ENCODE measurements at places on chromosomes 16 and 17.

DNA sequence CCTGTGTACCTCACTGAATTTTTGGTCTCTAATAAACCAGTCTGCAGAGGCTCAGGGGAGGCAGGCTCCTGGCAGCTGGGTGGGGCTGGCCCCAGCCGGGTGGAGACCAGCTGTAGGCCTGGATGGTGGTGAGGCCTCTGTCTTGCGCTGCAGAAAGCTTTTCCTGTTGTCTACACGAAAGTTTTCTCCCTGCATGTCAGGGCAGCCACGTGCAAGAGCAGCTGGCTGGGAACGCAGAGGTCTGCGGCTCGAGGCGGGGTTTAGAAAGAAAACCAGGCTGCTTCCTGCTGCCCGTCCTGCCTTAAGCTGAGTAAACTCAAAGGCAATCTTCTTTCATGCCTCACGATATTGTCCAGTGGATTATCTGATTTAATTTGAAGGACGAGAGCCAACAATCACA is 2.4 kb downstream of the SERPINF1 start:
- no peak for DNase-seq

DNA sequence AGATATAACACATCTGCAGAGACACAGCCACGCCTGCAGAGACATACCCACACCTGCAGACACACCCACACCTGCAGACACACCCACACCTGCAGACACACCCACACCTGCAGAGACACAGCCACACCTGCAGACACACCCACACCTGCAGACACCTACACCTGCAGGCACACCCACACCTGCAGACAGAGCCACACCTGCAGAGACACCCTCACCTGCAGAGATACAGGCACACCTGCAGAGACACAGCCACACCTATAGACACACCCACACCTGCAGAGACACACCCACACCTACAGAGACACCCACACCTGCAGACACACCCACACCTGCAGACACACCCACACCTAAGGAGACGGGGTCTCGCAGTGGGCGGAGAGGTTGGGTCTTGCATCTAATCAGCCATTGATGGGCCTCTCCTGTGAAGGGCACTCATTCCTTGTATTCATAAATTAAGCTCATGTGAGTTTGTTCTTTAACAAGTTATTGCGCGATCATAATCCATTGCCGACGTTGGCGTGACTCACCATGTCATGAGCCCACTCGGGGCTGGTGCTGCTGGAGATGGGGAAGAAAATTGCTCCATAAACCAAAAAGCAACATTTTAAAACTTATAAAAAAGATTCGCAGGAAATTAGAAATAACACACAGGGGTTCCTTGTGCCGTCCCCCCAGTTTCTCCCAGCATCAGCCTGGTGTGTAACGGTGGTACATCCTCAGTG is 28.9 kb upstream of the CDH15 start:
- no peak for DNase-seq

- DNase-seq, result no peak
Measured at GRCh38 chr16:80846680-80847079, 42.3 kb upstream of the CDYL2 start.

DNA sequence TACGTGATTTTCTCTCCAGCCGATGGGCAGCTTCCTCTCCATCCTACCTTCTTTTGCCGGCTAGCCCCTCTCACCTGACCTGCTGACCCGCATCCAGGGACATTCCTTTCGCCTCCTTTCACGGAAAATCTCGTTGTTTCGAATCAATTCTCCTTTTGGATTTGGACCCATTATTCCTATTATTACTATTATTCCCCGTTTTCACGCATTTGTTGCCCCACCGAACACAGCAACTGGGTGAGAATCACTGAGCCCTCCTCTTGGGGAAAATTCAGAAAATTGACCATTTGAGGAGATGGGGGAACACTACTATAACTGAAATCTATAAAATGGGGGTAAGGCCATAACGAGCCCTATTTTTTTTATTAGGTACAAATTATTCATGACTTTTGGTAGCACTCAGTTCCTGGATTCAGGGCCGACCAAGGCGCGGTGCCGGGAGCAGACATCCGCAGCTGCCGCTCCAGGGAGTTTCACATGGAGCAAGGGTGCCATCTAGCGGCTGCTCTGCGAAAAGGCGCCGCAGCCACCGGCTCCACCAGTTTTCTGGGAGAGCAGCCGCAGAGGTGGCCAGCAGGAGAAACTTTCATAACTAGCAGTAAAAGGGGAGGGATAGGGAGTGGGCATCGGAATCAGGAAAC is 3.3 kb upstream of the HOXB8 start:
- DNase-seq, result peak; percentile 61

DNA sequence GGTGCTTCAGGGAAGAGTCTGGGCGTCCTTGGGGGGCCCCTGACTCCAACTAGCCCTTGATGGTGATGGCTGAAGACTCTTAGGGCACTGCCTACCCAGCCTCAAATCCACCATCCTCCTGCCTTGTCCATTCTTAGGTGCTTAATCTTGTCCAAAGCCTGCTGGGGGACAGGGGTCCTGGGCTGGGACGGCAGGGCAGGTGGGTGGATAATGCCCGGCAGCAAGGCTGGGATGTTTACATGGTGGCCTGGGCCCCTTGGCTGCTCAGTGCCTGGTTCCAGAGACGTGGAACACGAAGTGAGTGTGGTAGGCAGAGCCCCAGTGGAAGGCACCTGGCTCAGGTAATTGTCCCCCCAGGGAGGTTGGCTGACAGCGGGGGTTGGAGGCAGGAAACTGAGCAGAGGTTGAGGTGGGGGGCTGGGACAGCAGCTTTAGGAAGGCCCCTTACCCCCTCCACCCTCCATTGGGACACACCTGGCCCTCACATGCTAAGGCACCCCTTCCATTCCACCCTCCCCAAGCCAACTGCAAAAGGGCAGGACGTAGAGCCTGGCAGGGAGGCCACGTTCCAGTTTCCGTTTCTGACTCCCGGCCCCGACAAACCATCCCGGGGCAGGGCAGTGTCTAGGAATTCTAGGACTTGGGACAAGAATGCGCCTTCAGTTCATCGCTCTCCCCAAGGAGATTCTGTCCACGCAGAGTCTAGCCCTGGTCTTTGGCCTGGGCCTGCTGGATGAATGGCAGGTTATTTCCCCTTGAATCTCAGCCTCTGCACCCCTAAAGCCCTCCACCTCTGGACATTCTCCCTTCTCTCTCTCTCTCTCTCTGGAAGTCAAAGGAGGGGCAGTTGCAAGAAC is 1.9 kb downstream of the FOXJ1 start:
- no peak for DNase-seq

DNA sequence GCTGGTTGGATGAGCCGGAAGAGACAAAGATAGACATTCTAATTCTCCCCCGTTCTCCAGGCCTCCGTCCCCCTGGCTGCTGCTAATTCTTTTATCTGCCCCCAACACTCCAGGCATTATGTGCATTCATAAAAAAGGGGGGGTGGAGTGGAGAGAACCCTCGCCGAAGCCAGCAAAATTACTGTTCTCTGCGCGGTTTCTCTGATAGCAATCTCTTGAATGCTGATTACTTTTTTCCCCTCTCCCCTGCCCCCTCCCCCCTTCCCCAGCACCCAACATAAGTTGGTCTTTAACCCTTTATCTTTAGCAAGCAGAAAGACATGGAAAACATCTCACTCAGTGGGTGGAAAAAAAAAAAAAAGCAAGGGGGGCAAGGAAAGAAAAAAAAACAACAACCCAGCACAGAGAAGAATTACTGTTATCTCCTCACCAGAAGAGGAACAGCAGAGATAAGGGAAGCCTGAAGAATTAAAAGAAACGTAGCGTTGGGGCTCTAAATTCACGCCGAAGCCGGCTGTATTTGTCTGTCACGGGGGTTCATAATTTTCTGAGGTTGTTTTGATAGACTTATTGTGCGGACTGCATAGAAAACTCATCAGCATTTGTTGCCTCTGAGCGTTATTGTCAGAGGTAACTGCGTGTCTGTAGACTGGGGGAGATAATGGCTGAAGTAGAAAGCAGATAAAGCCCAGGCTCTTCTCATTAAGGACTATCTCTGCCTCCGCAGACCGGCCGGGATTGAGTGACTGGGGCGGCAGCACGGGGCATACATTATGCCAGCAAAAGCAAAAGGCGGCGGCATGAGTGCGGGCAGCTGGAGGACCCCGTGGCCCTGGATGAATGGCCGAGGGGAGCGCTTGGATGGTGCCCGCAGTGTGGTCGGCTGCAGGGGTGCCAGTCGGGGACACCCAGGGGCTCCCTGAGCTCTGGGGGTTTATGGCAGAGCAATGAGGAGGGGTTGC is 126.9 kb downstream of the MRM1 start:
- DNase-seq, result no peak

DNA sequence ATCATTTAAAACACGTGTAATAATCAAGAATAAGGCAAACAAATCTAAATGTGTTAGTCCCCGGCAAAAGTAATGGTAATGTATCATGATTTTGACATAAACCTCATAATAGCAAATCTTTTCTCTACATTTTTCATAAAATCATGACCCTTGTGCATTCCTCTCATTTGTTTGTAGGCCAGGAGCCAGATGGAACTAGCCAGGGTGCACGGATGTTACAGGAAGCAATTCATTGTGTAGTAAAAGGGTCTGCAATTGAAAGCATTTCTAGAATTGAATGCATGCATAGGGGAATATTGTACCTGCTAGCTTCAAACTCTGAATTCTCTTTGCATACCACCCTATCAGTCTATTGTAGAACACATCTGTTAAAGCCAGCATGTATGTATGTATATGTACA is 66.6 kb downstream of the CNTNAP4 start:
- DNase-seq, result no peak

- no peak for DNase-seq
Measured at GRCh38 chr16:47705266-47705665, 244.1 kb downstream of the PHKB start.

DNA sequence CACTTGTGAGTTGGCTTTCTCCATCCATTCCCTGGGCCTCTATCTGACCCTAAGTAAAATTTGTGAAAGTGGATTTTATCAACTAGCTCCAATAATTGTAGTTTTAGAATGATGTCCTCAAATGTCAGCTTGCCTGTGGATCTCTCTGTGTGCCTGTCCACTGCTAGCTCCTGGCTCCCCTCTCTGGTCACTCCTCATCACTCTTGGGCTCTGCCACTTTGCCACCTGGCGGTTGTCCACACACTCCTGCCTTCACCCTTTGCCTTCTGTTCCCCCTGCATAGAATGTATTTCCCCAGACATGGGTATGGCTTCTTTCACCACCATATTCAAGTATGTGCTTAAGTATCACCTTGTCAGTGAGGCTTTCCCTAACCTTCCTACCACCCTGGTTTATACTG is 19.8 kb downstream of the ANKFN1 start:
- DNase-seq, result no peak

DNA sequence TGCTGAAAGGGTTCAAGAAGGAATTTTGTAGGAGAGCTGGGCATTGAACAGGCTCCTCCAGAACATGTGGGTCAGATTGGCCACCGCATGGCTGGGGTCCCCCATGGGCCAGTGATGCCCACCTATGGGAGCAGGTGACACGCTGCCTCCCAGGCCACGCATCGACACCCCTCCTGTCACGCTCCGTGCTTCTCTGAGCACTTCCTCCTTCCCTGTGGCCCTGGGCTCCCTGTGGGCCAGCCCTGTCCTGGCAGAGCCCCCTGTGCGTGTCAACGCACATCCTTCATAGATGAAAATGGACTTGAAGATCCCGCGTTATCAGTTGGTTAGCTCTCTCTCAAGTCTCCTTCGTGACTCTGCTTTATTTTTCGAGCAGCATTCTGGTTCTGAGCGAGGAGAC is 160.3 kb downstream of the RPTOR start:
- no peak for DNase-seq

- DNase-seq, result no peak
Measured at GRCh38 chr17:10075919-10076318, 122.5 kb downstream of the GAS7 start.

DNA sequence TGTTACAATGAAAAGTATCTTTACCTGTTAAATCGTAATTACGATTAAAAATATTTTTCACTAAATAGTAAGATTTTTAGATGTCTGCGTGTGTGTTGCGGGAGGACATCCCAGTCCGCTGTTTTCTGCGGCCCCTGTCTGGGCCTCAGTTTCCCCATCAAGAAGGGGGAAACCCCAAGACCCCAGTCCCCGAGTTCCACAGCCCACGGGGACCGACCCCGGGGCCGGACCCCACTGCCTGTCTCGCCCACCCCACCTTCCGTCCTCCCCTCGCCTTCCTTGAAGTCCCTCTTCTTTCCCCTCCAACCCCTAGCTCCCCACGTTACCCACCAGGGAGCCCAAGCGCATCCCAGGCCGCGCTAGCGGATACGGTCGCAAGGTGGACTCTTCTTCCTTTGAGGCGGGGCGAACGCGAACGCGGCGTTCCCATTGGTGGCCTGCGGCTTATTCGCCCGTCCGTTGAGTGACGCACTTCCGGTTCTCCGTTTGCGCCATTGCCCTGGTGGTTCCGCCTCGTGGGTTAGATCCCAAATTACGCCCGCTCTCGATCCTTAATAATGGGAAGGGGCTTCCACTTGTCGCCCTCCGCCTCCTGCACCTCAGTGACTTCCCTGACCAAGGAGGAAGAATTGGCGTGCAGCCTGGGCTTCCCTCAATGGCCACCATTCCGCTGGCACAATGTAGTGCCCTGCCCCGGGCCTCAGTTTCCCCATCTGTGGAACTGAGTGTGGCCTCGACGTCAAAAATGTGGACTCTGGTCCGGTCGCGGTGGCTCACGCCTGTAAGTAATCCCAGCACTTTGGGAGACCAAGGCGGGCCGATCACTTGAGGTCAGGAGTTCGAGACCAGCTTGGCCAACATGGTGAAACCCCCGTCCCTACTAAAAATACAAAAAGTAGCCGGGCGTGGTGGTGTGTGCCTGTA is at the start of gene NSMCE1:
TSS of gene NSMCE1 (minus strand) at position 397 of the 924 bp plus-strand sequence. CDS start 11,202 bp downstream, outside the sequence.
- peak; percentile 88 for DNase-seq

DNA sequence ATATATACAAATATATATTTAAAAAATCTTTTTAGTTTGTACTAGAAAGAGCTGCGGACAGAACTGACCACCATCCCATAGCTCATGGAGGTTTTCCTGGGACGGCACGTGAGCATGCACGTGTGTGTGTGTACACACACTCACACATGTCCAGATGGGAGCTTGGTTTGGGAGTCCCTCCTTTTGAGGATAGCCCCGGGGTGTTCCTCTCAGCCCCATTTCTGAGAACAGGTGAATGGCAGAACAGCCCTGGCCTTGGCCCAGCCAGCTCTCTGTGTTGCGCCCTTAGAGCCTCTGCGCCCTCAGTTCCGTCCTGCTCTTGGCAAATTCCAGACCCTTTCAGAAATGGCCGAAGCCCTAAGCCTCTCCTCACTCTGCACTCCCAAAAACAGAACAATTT is 70.1 kb downstream of the AMFR start:
- no peak for DNase-seq

GRCh38 chr16:53898993-53899392 is 195.0 kb downstream of the FTO start:
- no peak for DNase-seq

GRCh38 chr16:48335961-48336360 is 49.3 kb downstream of the SIAH1 start:
- peak; percentile 45 for DNase-seq

- DNase-seq, result no peak
Measured at GRCh38 chr17:82608816-82609215, 39.4 kb downstream of the WDR45B start.

DNA sequence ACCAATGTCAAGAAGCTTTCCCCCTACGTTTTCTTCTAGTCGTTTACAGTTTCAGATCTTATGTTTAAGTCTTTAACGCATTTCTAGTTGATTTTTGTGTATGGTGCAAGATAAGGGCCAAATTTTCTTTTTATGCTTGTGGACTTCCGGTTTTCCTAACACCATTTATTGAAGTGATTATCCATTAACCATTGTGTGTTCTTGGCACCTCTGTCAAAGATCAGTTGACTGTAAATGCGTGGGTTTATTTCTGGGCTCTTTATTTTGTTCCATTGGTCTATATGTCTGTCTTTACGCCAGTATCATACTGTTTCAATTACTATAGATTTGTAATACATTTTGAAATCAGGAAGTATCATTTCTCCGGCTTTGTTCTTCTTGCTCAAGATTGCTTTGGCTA is 49.5 kb downstream of the CEP112 start:
- no peak for DNase-seq
